ENCODE measurements at places on chromosomes 1 and 21. TPM values are rescaled to one million over a fixed set of nuclear protein-coding genes. Genes with fewer than 3 reads are reported as not detected.

Gene RGS1
- total RNA-seq = 0.22 TPM

Gene TAS1R3
- total RNA-seq = 0.21 TPM

Gene S100B
- total RNA-seq = 0.34 TPM

Gene ATP5PB
- 253 TPM for total RNA-seq

Gene OPTC
- total RNA-seq = 1.2 TPM

DNA sequence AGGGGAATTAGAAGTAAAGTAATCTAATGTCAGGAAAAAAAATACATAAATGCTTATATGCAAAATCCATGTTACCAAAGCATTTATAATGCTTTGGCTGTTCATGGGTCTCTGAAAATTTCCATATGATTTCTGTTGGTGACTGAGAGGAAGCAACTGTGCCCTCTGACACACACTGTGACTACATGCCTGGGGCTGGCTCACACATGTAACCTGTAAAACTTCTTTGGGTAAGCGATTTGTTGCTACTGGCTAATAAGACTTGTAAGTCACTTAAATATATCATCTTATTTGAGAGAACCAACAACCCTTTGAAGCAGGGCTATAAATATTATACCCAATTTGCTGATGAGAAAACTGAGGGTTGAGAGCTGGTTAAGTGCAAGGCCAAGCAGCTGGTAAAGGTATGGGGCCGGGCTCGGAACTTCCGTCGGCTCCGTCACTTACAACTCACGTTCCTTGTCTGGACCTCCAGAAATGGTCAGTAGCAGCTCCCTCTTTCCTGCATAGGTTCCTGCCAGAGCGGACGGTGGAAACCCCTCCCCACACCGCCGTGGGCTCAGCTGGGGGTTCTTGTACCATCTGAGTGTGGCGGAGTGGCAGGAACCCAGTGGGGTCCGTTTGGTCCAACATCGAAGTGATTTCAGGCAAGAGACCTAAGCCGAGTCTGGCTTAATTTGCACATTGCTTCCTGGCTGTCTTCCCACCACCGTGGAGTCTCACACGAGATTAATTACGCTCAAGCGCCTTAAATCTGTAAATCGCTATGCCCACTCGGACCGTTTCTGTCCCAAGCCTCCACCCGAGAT is 714 bp downstream of the DFFA start:
- peaks cover 31% of the 10 kb centered on the region for H3K36me3 ChIP-seq
- DNase-seq = peak; percentile 25
- H3K4me1 ChIP-seq = peaks cover 23% of the 10 kb centered on the region
- no peaks in the 10 kb centered on the region for H3K27me3 ChIP-seq

DNA sequence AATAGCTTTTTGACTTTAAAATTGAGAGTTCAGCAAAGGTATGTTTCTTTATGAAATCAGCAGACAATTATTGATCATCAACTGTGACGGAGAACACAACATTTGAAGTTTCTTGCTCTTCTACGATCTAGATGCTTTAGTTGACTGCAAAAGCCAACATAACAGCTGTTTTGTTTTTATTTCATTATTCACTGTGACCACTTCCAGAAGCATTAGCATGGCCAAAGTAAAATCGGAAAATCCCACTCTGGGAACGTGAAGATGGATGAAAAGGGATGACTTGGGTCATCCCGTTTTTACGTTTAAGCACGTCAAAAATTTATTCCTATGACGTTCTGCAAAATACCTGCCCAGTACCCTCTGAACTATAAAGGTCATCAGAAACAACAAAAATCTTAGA is 833.0 kb upstream of the ADAMTS5 start:
- H3K27me3 ChIP-seq = no peaks in the 10 kb centered on the region
- no peak overlapping the region for H3K4me3 ChIP-seq
- no peak for DNase-seq

DNA sequence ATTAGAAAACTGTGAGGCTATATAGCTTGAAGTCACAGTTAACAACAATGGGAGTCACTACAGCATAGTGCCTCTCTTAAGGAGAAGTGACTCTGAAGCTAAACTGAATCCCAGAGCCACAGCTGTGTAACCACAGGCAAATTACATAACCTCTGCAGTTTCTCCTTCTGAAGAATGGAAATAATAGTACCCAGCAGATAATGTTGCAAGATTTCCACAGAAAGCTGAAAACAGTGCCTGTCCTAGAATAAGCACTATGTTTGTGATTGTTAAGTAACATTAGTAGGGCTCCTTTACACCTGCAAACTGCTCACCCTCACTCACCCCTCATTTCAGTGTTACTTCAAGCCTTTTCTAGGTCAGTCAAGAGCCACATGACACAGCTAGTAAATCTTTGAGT is 886.7 kb downstream of the PLA2G4A start:
- no peaks in the 10 kb centered on the region for H3K36me3 ChIP-seq
- H3K4me1 ChIP-seq = no peaks in the 10 kb centered on the region
- no peak overlapping the region for H3K4me3 ChIP-seq
- H3K27ac ChIP-seq = peak overlapping the region; percentile 89
- DNase-seq = no peak
- H3K27me3 ChIP-seq = no peaks in the 10 kb centered on the region

GRCh38 chr1:242412921-242413320 is 111.6 kb downstream of the PLD5 start:
- no peak overlapping the region for H3K4me3 ChIP-seq
- no peak overlapping the region for H3K27ac ChIP-seq
- H3K36me3 ChIP-seq = peaks cover 25% of the 10 kb centered on the region
- no peaks in the 10 kb centered on the region for H3K27me3 ChIP-seq

DNA sequence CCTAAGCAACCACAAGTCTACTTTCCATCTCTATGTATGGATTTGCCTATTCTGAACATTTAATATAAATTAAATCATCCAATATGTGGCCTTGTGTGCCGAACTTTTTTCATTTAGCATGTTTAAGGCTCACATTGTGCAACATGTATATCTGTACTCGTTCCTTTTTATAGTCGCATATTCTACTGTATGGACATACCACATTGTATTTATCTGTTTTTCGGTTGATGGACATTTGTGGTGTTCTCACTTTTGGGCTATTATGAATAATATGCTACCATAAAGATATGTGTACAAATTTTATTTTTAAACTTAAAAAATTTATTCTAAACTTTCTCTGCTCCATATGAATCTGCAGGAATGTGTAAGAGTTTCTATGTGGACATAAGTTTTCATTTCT is 13.0 kb downstream of the ZYG11A start:
- H3K4me3 ChIP-seq = no peak overlapping the region
- H3K27me3 ChIP-seq = no peaks in the 10 kb centered on the region
- peaks cover 3% of the 10 kb centered on the region for H3K4me1 ChIP-seq
- no peak for DNase-seq
- H3K27ac ChIP-seq = no peak overlapping the region

DNA sequence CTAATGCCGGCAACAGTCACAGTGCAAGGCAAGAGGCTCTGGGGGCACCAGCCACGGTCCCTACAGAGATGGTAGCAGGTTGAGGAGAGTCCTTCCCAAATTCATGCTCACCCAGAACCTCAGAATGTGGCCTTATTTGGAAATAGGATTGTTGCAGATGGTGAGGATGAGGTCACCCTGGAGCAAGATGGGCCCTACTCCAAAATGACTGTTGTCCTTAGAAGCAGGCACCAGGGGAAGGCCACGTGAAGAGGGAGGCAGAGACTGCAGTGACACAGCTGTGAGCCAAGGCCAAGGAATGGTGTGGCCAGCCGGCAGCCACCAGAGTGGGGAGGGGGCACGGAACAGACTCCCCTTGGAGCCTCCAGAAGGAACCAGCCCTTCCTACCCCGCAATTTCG is 70.8 kb upstream of the CLDN14 start:
- H3K36me3 ChIP-seq = no peaks in the 10 kb centered on the region

GRCh38 chr1:173149887-173150286 is 57.2 kb downstream of the TNFSF4 start:
- no peak overlapping the region for H3K27ac ChIP-seq
- H3K36me3 ChIP-seq = peaks cover 35% of the 10 kb centered on the region
- no peak overlapping the region for H3K4me3 ChIP-seq
- H3K4me1 ChIP-seq = no peaks in the 10 kb centered on the region
- H3K27me3 ChIP-seq = peaks cover 5% of the 10 kb centered on the region

- peak; percentile 72 for DNase-seq
- H3K4me3 ChIP-seq = peak overlapping the region; percentile 68
- H3K27me3 ChIP-seq = peaks cover 69% of the 10 kb centered on the region
- H3K4me1 ChIP-seq = peaks cover 15% of the 10 kb centered on the region
These were observed 2.1 kb downstream of the HJV start for GRCh38 chr1:146019231-146020057.

- no peak overlapping the region for H3K4me3 ChIP-seq
- DNase-seq = no peak
- no peaks in the 10 kb centered on the region for H3K4me1 ChIP-seq
- H3K27ac ChIP-seq = no peak overlapping the region
These were observed 559.7 kb upstream of the CAMK1G start for GRCh38 chr1:209023790-209024189.

DNA sequence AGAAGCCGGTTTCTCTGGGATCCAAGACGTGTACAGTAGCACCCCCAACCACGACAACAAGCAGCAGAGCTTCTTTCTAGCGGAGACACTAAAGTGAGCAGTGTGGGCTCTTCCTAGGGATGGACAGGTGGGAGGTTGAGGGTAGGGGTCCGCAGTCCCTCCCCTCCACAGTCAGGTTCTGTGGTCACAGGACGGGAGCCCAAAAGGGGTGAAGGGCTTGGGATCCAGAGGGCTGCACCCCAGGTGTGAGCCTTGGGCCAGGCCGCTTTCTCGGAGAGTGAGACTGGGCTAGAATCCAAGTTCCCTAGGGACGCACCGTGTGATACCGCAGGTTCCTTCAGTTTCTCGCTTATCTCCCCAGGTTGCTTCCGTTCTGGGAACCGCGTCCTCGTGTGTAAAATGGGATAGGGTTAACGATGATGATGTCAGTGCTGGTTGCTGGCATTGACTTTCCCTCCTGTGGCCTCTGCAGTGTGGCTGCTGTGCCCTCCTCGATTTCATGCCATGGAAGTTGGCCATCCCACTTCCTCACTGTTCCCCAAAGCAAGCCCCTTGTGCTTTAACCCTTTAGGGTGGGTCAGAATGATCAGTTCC is 17.3 kb upstream of the SELENON start:
- H3K27ac ChIP-seq = no peak overlapping the region
- no peak for DNase-seq
- no peak overlapping the region for H3K4me3 ChIP-seq
- H3K4me1 ChIP-seq = peaks cover 58% of the 10 kb centered on the region

- no peak overlapping the region for H3K27ac ChIP-seq
- H3K27me3 ChIP-seq = no peaks in the 10 kb centered on the region
- no peaks in the 10 kb centered on the region for H3K4me1 ChIP-seq
- H3K36me3 ChIP-seq = peaks cover 3% of the 10 kb centered on the region
These were observed 65.1 kb downstream of the ATG4C start for GRCh38 chr1:62849031-62849430.

DNA sequence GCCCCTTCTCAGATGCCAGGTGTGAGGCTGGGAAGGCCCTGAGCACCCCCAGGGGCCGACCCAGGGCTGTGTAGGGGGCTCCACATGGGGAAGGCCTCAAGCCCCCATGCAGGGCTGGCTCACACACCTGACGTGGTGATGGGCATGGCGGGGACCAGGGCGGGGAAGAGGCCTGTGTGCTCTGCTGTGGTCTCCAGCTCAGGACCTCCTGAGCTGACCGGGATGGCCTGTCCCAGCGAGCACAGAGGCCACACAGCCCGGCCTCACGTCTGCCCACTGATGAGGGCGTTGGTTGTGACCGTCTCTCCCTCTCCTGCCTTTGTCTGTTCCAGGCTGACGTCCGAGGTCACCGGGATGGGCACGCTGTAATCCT is 40.2 kb upstream of the COL6A1 start:
- no peak for DNase-seq
- no peaks in the 10 kb centered on the region for H3K4me1 ChIP-seq
- no peak overlapping the region for H3K4me3 ChIP-seq

- no peaks in the 10 kb centered on the region for H3K27me3 ChIP-seq
- peak overlapping the region; percentile 25 for H3K27ac ChIP-seq
- H3K36me3 ChIP-seq = no peaks in the 10 kb centered on the region
- peaks cover 29% of the 10 kb centered on the region for H3K4me1 ChIP-seq
These were observed 776 bp downstream of the ITSN1 start for GRCh38 chr21:33642896-33643657.

GRCh38 chr1:240608707-240609106 is 3.2 kb downstream of the GREM2 start:
- H3K36me3 ChIP-seq = no peaks in the 10 kb centered on the region
- peaks cover 55% of the 10 kb centered on the region for H3K4me1 ChIP-seq
- H3K4me3 ChIP-seq = no peak overlapping the region
- DNase-seq = peak; percentile 22

GRCh38 chr1:193707271-193708021 is 521.0 kb upstream of the B3GALT2 start:
- H3K36me3 ChIP-seq = no peaks in the 10 kb centered on the region
- H3K27ac ChIP-seq = no peak overlapping the region
- no peak for DNase-seq
- H3K4me1 ChIP-seq = no peaks in the 10 kb centered on the region
- H3K27me3 ChIP-seq = no peaks in the 10 kb centered on the region
- no peak overlapping the region for H3K4me3 ChIP-seq

- DNase-seq = no peak
- H3K27me3 ChIP-seq = peaks cover 11% of the 10 kb centered on the region
- peak overlapping the region; percentile 66 for H3K27ac ChIP-seq
- H3K4me3 ChIP-seq = no peak overlapping the region
- H3K36me3 ChIP-seq = no peaks in the 10 kb centered on the region
These were observed 16.6 kb upstream of the RNF19B start for GRCh38 chr1:32981003-32981901.

DNA sequence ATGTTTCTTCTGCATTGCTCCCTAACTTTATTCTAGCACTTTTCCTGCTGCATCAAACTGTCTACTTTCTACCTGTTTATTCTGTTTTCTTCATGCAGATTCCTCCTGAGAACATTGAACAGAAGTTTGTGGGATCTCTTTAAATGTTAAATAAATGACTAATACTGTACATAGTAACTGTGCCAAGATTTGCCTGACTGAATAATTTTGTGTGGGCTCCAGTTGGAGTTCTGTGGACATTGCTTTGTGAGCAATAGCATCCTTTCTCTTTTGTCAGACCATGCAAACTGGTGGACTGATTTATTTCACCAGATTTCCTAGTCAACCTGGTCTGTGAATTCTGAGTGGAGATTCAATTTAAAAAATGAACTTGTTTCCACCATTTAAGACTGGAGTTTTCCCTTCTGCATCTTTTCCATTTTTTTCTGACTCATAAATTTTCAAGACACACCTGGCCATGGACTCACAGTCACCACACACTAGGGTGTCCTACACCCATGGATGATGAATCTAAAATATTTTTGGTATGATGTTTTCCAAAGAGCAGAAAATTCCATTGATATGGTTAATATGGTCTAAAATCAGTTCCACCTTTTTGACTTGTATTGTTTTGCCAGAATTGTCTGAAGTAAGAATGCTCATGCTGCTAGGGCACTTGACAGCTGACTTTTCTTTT is 140.7 kb upstream of the SPAG17 start:
- H3K4me3 ChIP-seq = no peak overlapping the region
- H3K27me3 ChIP-seq = no peaks in the 10 kb centered on the region
- DNase-seq = no peak
- 0 out of 2 replicates have a peak, but pooled peaks cover 4% of the 10 kb centered on the region for H3K36me3 ChIP-seq
- no peak overlapping the region for H3K27ac ChIP-seq

GRCh38 chr1:207883660-207884250 is 27.2 kb downstream of the CD34 start:
- H3K4me3 ChIP-seq = no peak overlapping the region
- DNase-seq = no peak
- H3K4me1 ChIP-seq = peaks cover 7% of the 10 kb centered on the region
- H3K27ac ChIP-seq = no peak overlapping the region
- H3K27me3 ChIP-seq = peaks cover 8% of the 10 kb centered on the region

Data from WTC11 (cell line).